ENCODE measurements at places on chromosomes 1 and 21.

GRCh38 chr1:34929497-34929852 lies at the start of gene DLGAP3:
Gene DLGAP3, minus strand, starts transcription at chr1:34929650. Its CDS starts 24,267 bp downstream, at chr1:34905383.
- DNase-seq: no peak

- no peak for DNase-seq
Measured at GRCh38 chr1:64295561-64295960, 92.1 kb downstream of the UBE2U start.

- DNase-seq: peak; percentile 83
Measured at GRCh38 chr1:17207966-17208418, 3.1 kb downstream of the PADI1 start.

DNA sequence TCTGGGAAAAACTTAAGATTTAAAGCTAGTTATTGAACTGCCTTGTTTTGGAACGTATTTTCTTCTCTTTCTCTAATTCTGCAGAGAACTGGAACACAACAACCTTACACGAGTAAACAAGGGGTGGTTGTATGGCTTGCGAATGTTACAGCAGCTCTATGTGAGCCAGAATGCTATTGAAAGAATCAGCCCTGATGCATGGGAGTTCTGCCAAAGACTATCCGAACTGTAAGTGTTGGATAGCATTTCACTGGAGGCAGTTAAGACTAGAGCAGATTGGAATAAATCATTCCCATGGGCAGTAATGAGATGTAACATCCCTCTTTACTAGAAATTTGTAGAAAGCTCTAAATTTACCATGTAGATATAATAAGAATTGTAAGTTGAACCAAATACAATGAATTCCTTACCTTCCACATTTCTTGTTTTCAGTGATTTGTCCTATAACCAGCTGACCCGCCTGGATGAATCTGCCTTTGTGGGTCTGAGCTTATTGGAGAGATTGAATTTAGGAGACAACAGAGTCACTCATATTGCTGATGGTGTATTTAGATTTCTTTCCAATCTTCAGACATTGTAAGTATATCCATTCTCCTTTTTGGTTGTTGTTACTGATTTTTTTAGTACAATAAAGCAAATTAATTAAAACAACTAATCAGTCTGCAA lies 22.9 kb downstream of the LRIG2 start:
- DNase-seq: no peak

All from SW480 (cell line).